Activated naive CD4-positive, alpha-beta T cell treated with Interleukin-2 at 50 U/mL for 16 hours (primary cell): ENCODE measurements at places on chromosomes 5 and 9.
A peak's percentile ranks its signal among the peaks of the same experiment; 100 is the strongest.

GRCh38 chr9:115341426-115341825 is 223.5 kb upstream of the TNC start:
- no peak for DNase-seq

DNA sequence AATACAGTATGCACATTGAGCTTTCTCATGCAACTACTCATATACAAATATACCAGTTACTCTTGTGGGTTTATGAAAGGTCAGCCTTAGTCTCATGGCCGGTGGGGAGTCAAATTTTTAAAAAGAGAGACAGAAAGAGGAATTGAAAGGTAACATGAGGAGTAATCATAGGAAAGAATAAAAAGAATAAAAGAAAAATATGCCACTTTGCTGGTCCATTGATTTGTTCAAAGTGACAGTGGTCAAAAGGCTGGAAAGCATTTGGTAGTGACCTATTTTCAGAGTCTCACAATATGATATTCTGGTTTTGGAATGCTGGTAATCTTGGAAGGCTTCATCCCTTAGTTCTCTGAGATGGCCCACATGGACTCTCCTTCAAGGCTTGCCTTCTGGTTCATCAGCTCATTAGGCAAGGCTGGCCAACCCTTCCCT is 67.0 kb downstream of the ZNF366 start:
- DNase-seq = no peak

- no peak for DNase-seq
These were observed 1.0 kb upstream of the UBTD2 start for GRCh38 chr5:172284611-172284980.

GRCh38 chr9:14442956-14443355 is 129.0 kb upstream of the NFIB start:
- DNase-seq = no peak

- DNase-seq = no peak
These were observed 8.3 kb upstream of the PSMB7 start for GRCh38 chr9:124423591-124423990.

DNA sequence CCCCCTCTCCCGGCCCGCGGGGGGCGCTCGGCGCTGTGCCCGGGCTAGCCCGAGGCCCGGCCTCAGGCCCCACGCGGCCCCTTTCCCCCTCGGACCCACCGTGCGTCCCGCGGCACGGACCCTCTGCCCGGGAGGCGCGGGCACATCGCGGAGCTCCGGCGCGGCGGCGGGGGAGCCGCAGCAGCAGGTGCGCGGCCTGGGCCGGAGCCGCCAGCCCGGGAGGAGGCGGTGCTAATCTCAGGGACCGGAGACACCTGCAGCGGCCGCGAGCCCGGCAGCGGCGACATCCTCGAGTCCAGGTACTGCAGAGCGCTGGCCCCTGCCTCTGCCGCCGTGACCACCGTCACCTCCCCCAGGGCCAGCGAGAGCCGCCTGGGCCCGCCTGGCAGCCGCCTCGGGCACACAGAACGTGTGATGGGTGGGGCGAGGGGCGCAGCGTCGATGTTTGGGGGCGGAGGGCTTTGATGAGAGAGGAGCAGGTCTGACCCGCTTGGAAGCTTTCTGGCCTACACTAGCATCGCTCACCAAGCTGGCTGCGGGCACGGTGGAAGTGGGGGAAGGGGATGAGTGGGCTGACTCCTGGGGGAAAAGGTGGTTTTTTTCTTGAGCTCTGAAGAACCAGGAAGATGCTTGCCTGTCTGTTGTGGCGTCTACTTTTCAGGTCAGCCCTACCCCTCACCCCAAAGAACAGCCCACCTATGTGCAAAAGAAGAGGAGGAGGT is 524 bp downstream of the CYFIP2 start:
- peak; percentile 68 for DNase-seq

- DNase-seq = no peak
These were observed 14.1 kb downstream of the MAN2A1 start for GRCh38 chr5:109703829-109704228.

DNA sequence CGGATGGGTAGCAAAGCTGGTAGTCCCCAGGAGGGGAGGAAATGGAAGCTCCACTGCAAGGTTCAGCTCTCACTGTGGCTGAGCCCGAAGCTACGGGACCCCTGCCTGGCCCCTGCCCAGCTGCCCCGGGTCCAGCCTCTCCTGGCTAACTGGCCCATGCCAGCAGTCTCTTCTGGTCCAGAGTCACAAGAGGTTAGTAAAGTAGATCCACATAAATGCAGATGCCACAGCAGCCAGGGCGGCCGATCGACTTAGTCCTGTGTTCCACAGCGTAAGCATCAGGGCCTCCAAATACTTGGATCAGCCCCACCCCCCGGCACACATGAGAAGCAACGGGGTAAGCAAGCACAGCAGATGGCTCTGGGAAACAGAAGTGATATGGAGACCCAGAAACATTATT is 42.1 kb downstream of the MRPL36 start:
- no peak for DNase-seq

DNA sequence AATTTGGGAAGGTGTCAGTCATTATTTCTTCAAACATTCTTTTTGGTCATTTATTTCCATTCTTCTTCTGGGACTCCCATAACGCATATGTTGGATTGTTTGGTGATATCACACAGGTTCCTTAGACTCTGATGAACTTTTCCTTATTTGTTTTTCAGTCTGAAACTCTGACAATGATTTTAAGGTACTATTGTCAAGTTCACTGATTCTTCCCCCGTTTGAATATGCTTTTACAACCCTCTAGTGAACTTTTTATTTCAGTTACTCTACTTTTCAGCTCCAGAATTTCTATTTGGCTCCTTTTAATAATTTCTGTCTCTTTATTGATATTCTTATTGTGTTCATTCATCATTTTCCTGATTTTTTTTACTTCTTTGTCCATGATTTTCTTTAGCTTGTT is 92.5 kb upstream of the RORB start:
- no peak for DNase-seq

DNA sequence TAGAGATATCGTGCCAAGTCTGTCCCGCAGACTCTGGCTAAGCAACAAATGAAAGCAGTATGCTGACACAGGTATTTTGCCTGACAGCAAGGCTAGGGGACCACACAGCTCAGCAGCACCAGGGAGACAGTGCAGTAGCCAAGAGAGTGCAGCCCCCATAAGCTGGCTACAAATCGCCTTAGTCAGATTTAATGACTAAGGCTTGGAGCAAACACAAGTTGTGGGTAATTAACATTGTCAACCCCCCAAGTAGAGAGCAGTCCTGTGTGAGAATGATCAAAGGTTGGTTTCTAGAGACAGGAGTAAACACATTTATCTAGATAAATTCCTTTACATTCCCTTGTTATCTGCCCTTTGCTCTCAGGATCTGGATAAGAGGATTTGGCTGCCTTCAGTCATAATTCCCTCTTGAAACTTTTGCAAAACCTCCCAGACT is 1434.5 kb upstream of the CDH6 start:
- DNase-seq = no peak

GRCh38 chr9:117644133-117644931 is 59.9 kb upstream of the TLR4 start:
- peak; percentile 50 for DNase-seq

DNA sequence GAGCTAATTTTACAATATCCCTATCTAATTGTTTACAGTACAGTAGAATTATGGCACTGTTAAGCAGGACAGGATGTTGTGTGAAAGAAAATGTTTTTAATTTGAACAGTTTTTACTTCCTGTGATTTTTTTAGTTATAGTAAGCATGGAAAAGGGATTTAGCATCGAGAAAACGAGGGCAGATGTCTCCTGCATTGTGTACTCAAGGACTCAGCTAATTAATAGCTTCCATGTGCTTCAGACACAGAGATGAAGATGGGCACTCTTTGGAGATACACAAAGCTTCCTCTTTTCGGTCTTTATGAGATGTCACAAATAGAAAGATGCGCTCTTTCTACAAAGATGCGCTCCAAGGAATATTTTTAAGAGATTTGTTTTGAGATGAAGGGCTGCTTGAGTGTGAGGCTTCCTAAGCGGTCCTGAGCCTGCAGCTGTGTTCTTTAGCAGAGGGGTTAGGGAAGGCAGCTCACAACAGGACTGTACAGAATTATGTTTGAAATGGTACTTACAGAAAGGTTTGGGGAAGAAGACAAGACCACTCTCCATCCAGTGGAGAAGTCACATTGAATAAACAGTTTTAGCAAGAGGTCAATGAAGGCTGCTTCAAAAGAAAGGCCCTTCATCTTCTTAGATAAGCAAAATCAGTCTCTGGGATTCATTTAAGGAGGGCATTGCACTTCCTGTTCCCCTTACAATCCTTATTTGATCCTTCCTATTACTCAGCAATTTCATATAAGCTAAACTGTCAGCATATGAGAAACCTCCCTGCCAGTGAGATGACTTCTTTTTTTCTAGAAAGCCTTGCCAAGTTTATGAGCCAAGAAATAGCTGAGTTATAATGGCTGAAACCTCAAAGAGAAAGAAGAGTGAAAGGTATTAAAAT is 311.5 kb downstream of the EFNA5 start:
- DNase-seq = no peak

- DNase-seq = no peak
These were observed 258.4 kb downstream of the FER start for GRCh38 chr5:109006129-109006528.

DNA sequence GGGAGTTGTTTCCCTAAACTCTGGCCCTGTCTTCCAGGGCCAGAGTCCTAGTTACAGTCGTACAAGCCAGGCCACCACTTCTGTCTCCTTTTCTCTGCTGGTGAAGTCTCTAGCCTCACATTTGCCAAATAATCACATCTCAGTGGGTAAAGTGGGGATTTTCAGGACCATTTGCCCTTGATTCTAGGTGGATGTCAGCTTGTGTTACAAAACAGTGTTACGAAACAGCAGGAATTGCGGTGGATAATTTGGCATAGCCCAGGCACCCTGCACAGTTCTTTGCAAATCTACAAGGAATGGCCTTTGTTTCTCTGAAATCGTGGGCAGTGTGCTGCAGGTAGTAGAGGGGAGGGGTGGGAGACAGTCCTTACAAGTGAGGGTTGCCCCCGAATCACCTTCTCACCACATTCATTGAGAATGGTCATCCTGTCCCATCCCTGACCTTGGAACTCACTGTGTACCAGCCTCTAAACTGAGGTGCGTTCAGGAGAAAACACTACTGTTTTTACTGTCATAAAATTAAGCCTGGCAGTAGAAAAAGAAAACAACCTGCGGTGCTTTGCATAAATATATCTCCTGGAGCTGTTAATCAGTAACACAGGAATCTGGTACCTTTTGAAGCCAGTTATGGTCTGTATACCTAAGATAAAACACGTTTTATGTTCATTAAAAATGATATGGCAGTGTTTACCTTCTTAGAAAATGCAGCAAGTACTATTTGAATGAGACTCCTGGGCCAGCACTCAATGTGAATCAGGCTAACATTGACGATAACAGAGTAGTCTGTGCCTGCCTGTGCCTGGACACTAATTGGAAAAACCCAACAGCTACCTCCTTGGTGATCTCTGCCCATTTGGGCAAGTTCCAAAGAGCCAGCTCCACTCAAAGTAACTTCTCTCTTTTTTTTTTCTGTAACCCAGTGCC is 44.3 kb downstream of the CYSTM1 start:
- no peak for DNase-seq

GRCh38 chr5:6545036-6545693 is 87.7 kb downstream of the NSUN2 start:
- DNase-seq = no peak
